CD4-positive, alpha-beta T cell (primary cell): ENCODE measurements at places on chromosomes 5 and 9. TPM values are rescaled to one million over a fixed set of nuclear protein-coding genes. Genes with fewer than 3 reads are reported as not detected.

The CREB3 gene
- 15.4 TPM for total RNA-seq

The OR5C1 gene
- not detected for total RNA-seq

The SLIT3 gene
- total RNA-seq = not detected

The DAB2IP gene
- total RNA-seq = 0.06 TPM

The ESM1 gene
- not detected for total RNA-seq

The HMMR gene
- 0.42 TPM for total RNA-seq

The CEL gene
- total RNA-seq = 0.16 TPM

The FAM193B gene
- 150 TPM for total RNA-seq

The DRD1 gene
- total RNA-seq = not detected

The OSMR gene
- total RNA-seq = not detected

The PAEP gene
- not detected for total RNA-seq

The NR2F1 gene
- not detected for total RNA-seq

The C7 gene
- not detected for total RNA-seq

The TRPM3 gene
- not detected for total RNA-seq

The N4BP3 gene
- total RNA-seq = 4.3 TPM

The PCDHA6 gene
- not detected for total RNA-seq

The PCDHB15 gene
- not detected for total RNA-seq

The TUBB4B gene
- total RNA-seq = 93.8 TPM

The NUDT12 gene
- total RNA-seq = 1.0 TPM

The LRRC19 gene
- total RNA-seq = not detected

The FAM221B gene
- total RNA-seq = not detected

The GABRG2 gene
- total RNA-seq = not detected

The FGF1 gene
- total RNA-seq = not detected

The SOHLH1 gene
- total RNA-seq = not detected

The ZNF618 gene
- 1.2 TPM for total RNA-seq

The PDE8B gene
- 0.27 TPM for total RNA-seq

The DBN1 gene
- total RNA-seq = 1.8 TPM

The ZNF879 gene
- 5.1 TPM for total RNA-seq

The SPATA31D4 gene
- not detected for total RNA-seq

The PCDHA8 gene
- not detected for total RNA-seq

The MCTP1 gene
- total RNA-seq = 2.1 TPM
